EL (cell line): ENCODE measurements at places on chromosomes 1 and 21.

GRCh38 chr1:119767486-119767885, 1.2 kb downstream of the HMGCS2 start:
- no peak for DNase-seq

DNA sequence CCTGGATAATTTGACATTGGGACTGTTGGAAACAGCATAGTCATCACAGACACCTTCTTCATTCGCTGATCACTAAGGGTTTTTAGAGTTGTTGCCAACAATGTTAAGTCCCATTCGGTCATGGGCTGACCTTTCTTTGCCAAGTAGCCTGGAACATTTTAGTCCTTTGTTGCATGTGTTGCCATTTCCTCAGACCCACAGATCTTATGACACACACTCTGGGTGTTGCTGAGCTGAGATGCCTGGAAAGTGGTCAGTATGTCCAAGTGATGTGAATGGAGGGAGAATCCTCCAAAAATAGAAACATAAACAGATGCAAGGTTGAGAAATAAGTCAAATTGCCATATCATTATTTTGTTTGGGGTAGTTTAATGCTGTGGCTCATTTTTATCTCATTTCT, 61.5 kb upstream of the GJA5 start:
- DNase-seq, result peak; percentile 12

DNA sequence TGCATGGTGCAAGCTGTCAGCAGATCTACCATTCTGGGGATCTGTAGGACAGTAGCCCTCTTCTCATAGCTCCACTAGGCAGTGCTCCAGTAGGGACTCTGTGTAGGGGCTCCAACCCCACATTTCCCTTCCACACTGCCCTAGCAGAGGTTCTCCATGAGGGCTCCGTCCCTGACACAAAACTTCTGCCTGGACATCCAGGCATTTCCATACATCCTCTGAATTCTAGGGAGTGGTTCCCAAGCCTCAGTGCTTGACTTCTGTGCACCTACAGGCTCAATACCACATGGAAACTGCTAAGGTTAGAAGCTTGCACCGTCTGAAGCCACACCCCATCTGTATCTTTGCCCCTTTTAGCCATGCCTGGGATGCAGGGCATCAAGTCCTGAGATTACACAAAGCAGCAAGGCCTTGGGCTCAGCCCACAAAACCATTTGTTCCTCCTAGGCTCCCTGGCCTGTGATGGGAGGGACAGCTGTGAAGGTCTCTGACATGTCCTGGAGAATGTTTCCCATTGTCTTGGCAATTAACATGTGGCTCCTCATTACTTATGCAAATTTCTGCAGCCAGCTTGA, 117.0 kb upstream of the NFIA start:
- no peak for DNase-seq

- DNase-seq, result peak; percentile 90
Measured at GRCh38 chr21:32597205-32597604, 11.9 kb upstream of the TCP10L start.

- peak; percentile 58 for DNase-seq
Measured at GRCh38 chr21:28256420-28256831, 736.3 kb downstream of the LTN1 start.

DNA sequence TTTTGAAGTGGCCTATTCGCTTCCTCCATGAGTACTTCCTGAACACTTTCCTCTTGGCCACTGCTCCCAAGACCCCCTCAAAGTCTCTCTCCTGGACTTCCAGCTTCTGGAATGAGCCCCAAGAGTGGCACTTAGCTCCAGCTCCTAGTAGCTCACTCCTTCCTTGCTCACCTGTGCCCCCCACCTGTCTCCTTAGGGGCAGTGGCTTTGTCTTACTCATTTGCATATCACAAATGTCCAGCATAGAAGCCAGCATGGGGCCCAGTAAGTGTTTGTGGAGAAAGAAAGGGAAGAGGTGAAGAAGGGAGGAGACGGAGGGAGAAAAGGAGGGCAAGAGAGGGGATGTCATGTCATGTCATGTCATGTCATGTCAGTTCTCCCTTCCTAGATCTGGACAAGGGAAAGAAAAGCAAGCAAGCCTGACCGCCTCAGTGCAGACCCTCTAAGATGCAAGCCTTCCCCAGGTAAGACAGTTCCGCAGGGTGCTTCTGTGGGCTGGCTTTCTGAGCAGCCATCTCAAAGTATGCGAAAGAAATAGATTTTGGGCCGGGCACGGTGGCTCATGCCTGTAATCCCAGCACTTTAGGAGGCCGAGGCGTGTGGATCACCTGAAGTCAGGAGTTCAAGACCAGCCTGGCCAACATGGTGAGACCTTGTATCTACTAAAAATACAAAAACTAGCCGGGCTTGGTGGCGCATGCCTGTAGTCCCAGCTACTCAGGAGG, 6.9 kb upstream of the MX1 start:
- no peak for DNase-seq

DNA sequence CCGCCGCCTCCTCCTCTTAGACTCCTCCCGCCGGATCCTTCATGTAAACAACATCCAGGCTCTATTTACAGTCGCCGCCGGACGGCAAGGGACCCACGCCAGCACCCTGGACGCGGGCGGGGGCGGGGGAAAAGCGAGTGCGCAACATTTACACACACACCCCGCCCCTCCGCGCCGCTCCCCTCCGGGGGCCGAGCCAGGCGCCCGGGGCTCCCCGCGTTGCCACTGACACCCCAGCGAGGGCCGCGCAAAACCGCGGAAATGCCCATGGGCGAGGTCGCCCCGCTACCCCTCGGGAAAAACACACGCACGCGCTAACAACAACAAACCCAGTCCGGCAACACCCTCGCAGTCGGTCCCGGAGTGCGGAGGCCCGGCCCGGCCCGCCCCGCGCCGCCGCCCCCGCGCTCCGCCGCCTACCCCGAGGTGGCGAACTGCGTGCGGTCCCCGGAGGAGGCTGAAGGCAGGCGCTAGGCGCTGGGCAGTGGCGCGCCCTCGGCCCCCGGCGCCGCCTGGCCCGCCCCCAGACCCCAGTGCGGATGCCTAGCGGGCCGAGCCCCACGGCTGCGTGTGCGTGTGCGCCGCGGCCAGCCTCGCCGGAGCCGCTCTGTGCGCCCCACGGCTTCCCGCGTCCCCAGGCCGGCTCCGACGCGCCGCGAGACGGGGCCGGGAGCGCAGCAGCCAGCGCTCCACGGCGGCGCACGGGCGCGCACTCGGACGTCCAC, 81.1 kb upstream of the AK4 start:
- DNase-seq, result peak; percentile 83

- DNase-seq, result no peak
Measured at GRCh38 chr1:195915826-195916225, 692.4 kb downstream of the KCNT2 start.

DNA sequence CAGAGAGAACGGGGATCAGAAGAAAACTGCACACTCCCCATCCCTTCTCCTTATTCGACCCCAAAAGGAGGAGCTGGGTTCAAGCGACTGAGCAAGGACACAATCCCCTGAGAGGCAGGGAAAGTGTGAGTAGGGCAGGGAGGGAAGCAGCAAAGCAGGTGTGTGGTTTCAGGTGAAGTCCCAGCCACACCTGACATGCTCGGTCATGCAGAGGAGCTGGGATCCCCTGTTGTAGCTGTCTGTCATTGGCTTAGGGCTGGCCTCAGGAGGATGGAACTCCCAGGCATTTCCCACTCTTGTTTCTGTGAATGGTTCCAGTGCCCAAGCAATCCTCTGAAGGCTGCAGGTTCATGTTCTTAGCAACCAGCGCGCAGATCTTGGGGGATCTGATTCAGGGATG, 150.7 kb downstream of the DSCAM start:
- no peak for DNase-seq

GRCh38 chr1:208433086-208433485, 188.9 kb upstream of the PLXNA2 start:
- peak; percentile 37 for DNase-seq

DNA sequence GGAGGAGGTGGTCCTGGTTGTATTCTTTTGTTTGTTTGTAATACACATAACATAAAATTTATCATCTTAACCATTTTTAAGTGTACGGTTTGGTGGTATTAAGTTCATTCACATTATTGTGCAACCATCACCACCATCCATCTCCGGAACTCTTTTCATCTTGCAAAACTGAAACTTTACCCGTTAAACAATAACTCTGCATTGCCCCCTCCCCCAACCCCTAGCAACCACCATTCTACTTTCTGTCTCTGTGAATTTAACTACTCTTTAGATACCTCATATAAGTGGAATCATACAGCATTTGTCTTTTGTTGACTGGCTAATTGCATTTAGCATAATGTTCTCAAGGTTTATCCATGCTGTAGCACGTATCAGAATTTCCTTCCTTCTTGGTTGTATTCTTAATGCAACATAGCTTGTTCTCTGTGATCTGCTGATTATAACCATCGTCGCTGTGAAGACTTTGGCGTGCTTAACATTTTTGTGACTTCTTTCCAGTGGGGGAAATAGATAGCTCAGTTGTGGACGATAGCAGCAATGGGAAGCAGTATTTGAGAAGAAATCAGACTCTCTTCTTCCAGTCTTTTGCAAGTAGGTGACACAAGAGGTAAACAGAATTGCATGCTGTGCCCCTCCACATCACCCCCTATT, 117.5 kb upstream of the HOOK1 start:
- DNase-seq, result no peak

DNA sequence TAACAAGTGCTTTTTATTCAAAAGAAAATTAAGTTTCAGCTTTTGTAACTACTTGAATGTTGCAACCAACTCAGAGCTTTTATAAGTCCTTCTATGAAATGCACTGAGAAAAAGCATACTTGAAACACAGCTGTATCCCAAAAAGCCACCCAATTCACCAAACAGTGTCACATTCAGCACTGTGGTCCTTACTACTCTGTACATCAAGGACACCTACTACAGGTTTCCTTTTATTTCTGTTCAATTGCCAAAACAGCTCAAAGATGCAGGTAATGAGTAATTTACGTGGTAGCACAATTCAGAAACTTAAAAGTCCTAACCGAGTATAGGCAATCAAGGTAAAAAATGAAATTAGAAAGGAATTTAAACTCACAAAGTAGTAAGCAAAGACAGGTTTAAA, 2.5 kb downstream of the EIF4G3 start:
- no peak for DNase-seq

- no peak for DNase-seq
Measured at GRCh38 chr1:232577772-232578171, 52.2 kb downstream of the SIPA1L2 start.

DNA sequence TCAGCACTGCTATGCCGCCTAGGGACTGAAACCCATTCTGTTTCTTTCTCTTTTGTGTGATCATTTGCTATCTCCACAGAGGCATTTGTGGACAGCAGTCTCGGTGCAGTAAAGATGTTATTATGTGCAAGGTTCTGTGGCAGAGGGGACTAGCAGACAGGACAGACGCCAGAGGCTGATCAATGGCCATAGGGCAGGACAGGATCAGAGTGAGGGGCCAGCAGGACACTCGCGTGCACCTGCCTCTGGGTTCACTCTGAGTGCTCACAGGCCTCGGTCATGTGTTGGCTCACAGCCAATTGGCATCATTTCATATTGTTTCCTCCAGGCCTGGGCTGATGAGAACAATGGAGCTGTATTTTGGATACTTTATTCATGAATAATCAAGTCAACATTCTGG, 212.6 kb downstream of the TGFB2 start:
- DNase-seq, result peak; percentile 37

- DNase-seq, result peak; percentile 56
Measured at GRCh38 chr1:109595531-109595930, 23.9 kb downstream of the GNAT2 start.

DNA sequence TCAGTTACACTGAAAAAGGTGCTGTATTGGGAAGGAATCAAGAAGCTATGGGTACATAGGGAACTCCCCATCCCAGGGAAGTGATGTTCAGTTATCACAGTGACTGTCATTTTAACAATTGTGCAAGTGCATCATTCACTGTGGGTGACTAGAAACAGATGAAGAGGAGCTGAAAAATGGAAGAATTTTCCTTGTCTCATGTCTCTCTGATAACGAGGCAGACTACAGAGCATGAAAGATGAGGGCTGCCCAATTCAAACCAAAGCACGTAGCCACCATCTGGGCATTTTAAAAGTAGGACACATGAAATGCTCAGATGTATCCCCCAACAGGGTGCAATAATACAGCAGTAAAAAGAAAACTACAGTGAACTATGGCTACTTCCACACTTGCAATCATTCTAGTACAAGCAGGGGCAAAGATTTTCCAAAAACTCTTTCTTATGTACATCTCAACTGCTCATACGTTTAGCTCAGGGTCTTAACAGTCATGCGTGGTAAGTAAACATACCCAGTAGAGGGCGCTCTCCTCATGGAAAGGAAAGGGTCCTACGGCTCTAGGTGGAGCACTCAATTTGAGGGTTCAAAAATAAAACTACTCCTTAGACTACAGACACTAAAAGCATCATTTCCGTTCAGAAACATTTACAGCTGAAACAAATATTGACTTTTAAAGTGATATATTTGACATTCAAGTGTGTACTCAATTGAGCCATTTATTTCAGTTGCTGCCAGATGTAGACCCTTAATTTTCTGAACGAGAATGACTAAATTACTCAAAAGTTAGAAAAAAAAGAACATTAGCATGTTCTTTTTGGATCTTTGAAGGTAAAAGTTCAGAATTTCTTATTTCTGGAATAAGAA, 143.2 kb downstream of the KCTD3 start:
- DNase-seq, result peak; percentile 75

GRCh38 chr1:240149484-240150094, 57.9 kb downstream of the FMN2 start:
- peak; percentile 61 for DNase-seq

GRCh38 chr1:59506952-59507351, 210.1 kb downstream of the FGGY start:
- DNase-seq, result no peak

DNA sequence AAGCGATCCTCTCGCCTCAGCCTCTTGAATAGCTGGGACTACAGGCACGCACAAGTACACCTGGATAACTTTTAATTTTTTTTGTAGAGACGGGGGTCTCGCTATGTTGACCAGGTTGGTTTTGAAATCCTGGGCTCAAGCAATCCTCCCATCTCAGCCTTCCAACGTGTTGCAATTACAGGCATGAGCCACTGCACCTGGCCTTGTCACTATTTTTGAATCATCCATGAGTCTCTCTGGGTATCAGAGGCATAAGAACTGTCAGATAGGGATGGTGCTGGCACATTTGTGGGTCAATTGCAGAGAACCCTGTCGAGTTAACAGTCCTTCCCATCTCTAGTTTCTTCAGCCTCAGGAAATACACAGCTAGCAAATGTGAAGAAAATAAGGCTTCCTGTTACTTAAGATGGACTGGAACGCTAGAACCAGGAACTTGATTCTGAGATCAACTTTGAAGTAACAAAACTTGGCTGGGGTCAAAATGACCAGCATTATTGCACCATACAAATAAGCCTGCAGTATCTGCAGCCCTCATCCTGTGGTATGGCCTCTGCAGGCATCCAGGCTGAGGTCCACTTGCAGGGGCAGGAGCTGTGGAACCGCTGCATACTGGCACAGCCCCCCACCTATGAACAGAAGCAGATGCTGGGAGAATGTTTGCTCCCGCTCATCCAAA, 124.3 kb upstream of the GADD45A start:
- DNase-seq, result no peak
